Liver (tissue), 10 donors: ENCODE measurements at places on chromosomes 5 and 9. TPM values are rescaled to one million over a fixed set of nuclear protein-coding genes. Genes with fewer than 3 reads are reported as not detected.

- H3K27me3 ChIP-seq = no peaks in the 10 kb centered on the region
- H3K4me1 ChIP-seq = peaks cover 20% of the 10 kb centered on the region
- no peak overlapping the region for H3K4me3 ChIP-seq
- H3K36me3 ChIP-seq = no peaks in the 10 kb centered on the region
- H3K27ac ChIP-seq = no peak overlapping the region
- DNase-seq = no peak
Observed at GRCh38 chr5:142506046-142506445, 179.8 kb downstream of the FGF1 start.

Gene SLC45A2
- polyA plus RNA-seq = not detected

DNA sequence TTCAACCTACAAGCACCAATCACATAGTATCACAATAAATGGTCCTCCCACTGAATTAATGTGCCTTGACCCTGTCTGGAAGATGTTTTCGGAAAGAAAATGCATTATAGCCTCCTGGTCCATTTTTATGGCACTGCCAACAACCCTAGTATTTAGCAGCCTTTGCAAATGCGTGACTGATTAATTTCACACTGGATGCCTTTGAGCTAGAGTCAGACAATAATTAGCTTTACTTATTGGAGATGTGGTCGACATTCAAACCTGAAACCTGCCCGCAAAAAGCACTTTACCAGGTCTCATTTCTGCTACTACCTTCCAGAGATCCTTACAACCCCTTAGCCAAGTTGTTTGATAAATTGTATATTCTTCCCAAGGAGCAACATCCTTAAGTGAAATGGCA lies 119.3 kb upstream of the DPYSL3 start:
- no peak overlapping the region for H3K4me3 ChIP-seq
- no peak overlapping the region for H3K27ac ChIP-seq
- H3K4me1 ChIP-seq = peaks cover 4% of the 10 kb centered on the region
- DNase-seq = no peak
- no peaks in the 10 kb centered on the region for H3K36me3 ChIP-seq
- no peaks in the 10 kb centered on the region for H3K27me3 ChIP-seq

DNA sequence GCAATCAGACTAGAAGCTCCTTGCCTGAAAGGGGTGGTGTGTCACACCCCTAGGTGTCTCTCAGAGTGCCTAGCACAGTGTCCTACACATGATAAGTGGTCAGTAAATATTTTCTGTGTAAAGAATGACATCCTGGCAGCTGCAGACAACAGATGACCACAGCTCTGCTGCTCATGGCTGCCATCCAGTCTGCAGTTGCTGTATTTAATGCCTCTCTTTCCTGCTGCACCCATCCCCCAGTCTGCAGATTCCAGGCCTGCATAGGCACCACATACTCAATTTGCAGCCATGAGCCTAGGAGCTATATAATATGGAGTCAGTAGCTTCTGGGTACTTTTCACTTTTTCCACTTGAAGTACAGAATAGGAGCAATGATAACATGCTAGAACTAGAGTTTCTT lies 94.9 kb upstream of the NR4A3 start:
- H3K4me1 ChIP-seq = no peaks in the 10 kb centered on the region
- H3K36me3 ChIP-seq = no peaks in the 10 kb centered on the region
- no peaks in the 10 kb centered on the region for H3K27me3 ChIP-seq
- no peak overlapping the region for H3K27ac ChIP-seq

Gene RAD50
- 17.3 TPM for polyA plus RNA-seq
